ENCODE measurements at places on chromosomes 12 and 14. TPM values are rescaled to one million over a fixed set of nuclear protein-coding genes. Genes with fewer than 3 reads are reported as not detected.

The BRF1 gene
- 28.1 TPM for total RNA-seq

The SYCP3 gene
- not detected for total RNA-seq

The HNF1A gene
- not detected for total RNA-seq

The MFAP5 gene
- not detected for total RNA-seq

The RNASE1 gene
- total RNA-seq: not detected

The TAS2R13 gene
- 0.27 TPM for total RNA-seq

The ETFBKMT gene
- total RNA-seq: 1.4 TPM

The OR4E2 gene
- not detected for total RNA-seq

The ADAM21 gene
- 0.11 TPM for total RNA-seq

The ATP23 gene
- 17.9 TPM for total RNA-seq

The KCNK10 gene
- total RNA-seq: not detected

The ANO4 gene
- not detected for total RNA-seq

The MMP19 gene
- total RNA-seq: not detected

The TBC1D30 gene
- total RNA-seq: 0.30 TPM

The MYF6 gene
- total RNA-seq: not detected

The MORN3 gene
- total RNA-seq: 2.0 TPM

The SIX6 gene
- total RNA-seq: not detected

The LRIG3 gene
- 0.14 TPM for total RNA-seq

The OR4Q3 gene
- total RNA-seq: not detected

The AJUBA gene
- total RNA-seq: 3.2 TPM

The PLEKHG7 gene
- not detected for total RNA-seq

The BMP4 gene
- total RNA-seq: not detected

The HEBP1 gene
- 28.6 TPM for total RNA-seq

The SLC7A7 gene
- total RNA-seq: 0.50 TPM

The ACOT6 gene
- not detected for total RNA-seq

The EGLN3 gene
- total RNA-seq: 3.9 TPM
